Activated CD4-positive, alpha-beta memory T cell treated with anti-CD3 and anti-CD28 coated beads, Interleukin-2, amount 10 ng/mL, durations not matched to agents 7 days and 5 days (primary cell): ENCODE measurements at places on chromosomes 4 and X.

DNA sequence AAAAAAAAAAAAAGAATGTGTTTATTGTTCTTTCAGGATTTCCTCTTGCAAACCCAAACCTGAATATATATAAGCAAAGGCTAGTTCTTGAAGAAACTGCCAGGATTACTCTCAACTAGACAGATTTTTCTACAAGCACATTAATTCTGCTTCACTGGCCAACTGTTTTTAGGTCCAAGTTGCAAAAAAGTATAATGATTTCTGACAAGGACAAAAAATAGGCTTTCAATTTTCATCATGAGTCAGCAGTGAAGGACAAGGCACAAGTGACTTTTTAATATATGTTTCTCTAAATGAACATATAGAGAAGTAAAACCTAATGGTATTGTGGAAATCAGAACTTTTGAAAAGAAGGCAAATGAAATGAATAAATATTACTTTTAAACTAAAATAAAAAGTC lies 73.7 kb downstream of the ELOVL6 start:
- H3K27me3 ChIP-seq = no peaks in the 10 kb centered on the region
- no peak overlapping the region for H3K27ac ChIP-seq
- peaks cover 4% of the 10 kb centered on the region for H3K4me1 ChIP-seq
- DNase-seq = no peak
- H3K36me3 ChIP-seq = peaks cover 16% of the 10 kb centered on the region
- no peak overlapping the region for H3K4me3 ChIP-seq

DNA sequence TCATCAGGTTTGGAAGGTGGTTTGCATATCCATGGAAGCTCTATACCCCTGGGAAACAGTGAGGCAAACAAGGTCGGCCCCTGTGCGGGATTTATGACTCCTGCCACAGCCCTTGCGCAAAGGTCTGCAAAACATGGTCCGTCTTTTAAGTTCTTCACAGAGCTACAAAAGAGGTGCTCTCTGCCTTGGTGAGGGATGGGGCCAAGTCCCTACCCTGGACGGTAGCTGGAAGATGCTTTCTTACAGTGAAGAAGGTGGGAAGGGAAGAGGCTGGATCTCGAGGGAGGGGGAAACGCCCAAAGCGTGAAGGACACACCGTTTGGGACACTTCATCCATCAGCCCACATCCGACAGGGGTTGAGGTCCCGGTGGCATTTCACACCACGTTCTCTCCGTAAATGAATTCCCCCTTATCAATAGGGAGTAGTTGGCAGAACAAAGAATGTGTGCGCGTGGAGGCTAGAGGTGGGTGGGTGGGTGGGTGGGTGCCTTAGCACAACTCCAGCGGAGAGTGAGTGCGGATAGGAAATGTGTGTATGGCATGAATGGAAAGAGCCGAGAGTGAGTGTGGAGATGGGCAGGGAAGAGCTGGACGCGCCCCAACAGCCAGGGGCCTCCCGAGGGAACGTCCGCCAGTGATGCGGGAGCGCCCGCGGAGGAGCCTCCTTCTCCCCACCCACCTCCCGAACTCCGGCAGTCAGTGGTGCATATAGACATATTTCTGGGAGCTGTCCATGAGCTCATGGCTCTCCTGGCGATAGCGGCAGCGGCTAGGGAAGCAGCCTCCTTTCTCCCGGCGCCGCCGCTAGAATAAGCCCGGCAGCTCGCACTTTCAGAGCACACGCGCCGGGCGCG lies 68.3 kb downstream of the LARP7 start:
- no peak overlapping the region for H3K27ac ChIP-seq
- peaks cover 49% of the 10 kb centered on the region for H3K27me3 ChIP-seq
- H3K36me3 ChIP-seq = no peaks in the 10 kb centered on the region
- H3K4me1 ChIP-seq = peaks cover 21% of the 10 kb centered on the region
- no peak for DNase-seq
- peak overlapping the region; percentile 73 for H3K4me3 ChIP-seq

DNA sequence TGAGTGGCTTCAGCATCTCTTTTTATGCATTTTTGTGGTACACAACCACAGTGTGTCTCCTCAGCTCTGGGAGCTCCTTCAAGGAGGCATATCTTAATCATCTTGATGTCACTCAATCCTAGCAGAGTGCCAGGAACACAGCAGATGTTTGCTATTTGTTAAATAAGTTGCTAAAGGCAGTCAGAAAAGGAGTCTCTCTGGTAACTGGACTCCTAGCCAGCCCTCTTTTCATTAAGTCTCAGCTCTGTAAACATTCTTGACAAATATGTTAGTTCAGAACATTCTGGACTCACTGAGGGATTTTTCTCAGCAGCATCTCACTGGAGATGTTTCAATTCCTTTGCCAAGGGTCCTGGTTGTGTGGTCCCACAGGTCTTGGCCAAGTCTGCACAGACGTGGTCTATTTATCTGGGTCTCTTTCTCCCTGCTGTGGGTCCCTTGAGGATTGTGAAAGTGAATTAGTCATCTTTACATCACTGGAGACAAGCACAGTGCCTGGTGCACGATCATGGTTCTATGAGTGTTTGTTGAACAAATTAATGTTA lies 20.3 kb upstream of the FAM9C start:
- no peak overlapping the region for H3K27ac ChIP-seq
- H3K27me3 ChIP-seq = no peaks in the 10 kb centered on the region
- peaks cover 31% of the 10 kb centered on the region for H3K36me3 ChIP-seq
- no peak for DNase-seq

DNA sequence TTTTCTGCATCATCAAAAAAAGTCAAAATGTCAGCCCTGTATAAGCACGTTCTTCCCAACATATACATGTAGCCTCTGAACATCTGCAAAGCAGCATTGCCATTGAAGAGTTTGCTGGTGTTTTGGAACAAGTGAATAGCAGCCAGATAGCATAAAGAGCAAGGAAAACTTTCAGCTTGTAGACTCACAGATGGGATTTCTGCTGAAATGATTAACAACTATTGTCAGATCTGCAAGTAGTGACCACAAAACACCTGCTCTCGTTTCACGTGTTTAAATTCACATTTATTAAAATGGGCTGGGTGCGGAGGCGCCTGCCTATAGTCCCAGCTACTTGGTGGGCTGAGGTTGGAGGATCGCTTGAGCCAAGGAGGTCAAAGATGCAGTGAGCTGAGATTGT lies 123.7 kb downstream of the SPRY1 start:
- no peak overlapping the region for H3K27ac ChIP-seq
- no peaks in the 10 kb centered on the region for H3K36me3 ChIP-seq
- H3K4me1 ChIP-seq = no peaks in the 10 kb centered on the region

GRCh38 chrX:70129816-70130215 lies 3.4 kb upstream of the IGBP1 start:
- peaks cover 10% of the 10 kb centered on the region for H3K36me3 ChIP-seq
- no peak overlapping the region for H3K4me3 ChIP-seq
- H3K4me1 ChIP-seq = peaks cover 20% of the 10 kb centered on the region
- H3K27ac ChIP-seq = no peak overlapping the region
- no peak for DNase-seq
